ENCODE measurements at places on chromosomes 1 and 21.

DNA sequence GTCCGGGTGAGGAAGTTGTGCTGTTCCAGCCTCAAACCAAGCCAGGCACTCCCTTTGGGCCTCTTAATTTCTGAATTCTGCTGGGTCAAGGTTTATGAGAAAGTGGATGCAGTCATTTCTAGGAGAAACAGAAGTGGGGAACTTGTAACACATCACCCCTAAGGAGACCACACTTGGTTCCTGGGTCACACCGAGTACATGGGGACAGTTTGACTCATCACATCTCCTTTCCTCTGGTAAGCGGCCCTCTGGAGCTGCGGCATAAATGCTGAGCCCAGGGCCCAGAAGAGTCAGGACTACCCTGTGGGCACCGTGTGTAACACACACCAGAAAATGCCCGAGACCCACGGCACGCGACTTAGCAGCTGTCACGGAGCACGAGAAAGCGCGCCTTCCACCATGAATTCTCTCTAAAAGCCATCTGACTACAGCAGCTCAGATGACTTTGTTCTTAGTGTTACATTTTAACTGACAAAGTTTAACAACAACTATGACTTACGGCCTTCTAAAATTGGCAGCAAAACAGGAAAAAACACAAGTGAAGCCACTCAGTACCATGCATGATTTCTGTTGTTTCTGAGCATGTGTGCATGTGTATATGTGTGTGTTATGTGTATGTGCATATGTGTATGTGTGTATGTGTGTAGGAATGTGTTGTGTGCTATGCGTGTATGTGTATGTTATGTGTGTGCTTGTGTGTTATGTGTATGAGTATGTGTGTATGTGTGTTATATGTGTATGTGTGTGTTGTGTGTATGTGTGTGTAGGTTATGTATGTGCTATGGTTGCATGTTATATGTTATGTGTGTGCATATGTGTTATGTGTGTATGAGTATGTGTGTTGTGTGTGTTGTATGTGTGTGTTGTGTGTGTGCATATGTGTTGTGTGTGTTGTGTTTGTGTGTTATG lies 50.8 kb downstream of the TOMM20 start:
- no peak for DNase-seq

GRCh38 chr1:181216591-181216994 lies 128.1 kb downstream of the IER5 start:
- no peak for DNase-seq

GRCh38 chr21:25980710-25981109 lies 189.9 kb downstream of the APP start:
- DNase-seq, result no peak

- peak; percentile 32 for DNase-seq
Observed at GRCh38 chr1:196056966-196057365, 551.3 kb downstream of the KCNT2 start.

- DNase-seq, result no peak
Observed at GRCh38 chr1:159895836-159896545, 4.0 kb downstream of the CFAP45 start.

All from glutamatergic neuron (in vitro differentiated cells).